CD14-positive monocyte (primary cell): ENCODE measurements at places on chromosomes 16 and 17. TPM values are rescaled to one million over a fixed set of nuclear protein-coding genes. Genes with fewer than 3 reads are reported as not detected.
A peak's percentile ranks its signal among the peaks of the same experiment; 100 is the strongest.

The SPATA22 gene
- polyA plus RNA-seq = not detected

The GAS7 gene
- polyA plus RNA-seq = 66.6 TPM

The RAD51C gene
- polyA plus RNA-seq = 14.5 TPM

The KRT16 gene
- polyA plus RNA-seq = not detected

The CA7 gene
- polyA plus RNA-seq = not detected

The KCNJ2 gene
- 2.0 TPM for polyA plus RNA-seq

- DNase-seq = no peak
These were observed 23.2 kb downstream of the ZNF652 start for GRCh38 chr17:49338883-49339282.

GRCh38 chr16:47732523-47733111 lies 271.5 kb downstream of the PHKB start:
- DNase-seq = peak; percentile 13

DNA sequence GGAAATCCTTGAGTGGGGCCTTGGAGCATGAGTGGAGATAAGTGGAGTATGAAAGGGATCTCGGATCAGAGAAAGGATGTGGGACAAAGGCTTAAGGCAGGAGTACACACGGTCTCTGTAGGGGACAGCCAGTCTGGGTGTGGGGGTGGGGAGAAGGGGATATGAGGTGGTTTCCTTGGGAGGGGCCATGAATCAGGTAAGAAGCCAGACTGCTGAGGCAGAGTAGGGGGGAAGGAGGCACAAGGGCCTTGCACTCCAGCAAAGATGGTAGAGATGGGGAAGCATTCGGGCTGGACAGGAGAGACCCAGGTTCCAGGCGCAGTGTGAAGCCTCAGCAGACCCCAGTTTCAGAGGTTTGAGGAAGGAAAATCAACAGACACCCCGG lies 1.6 kb downstream of the HSD11B2 start:
- no peak for DNase-seq

DNA sequence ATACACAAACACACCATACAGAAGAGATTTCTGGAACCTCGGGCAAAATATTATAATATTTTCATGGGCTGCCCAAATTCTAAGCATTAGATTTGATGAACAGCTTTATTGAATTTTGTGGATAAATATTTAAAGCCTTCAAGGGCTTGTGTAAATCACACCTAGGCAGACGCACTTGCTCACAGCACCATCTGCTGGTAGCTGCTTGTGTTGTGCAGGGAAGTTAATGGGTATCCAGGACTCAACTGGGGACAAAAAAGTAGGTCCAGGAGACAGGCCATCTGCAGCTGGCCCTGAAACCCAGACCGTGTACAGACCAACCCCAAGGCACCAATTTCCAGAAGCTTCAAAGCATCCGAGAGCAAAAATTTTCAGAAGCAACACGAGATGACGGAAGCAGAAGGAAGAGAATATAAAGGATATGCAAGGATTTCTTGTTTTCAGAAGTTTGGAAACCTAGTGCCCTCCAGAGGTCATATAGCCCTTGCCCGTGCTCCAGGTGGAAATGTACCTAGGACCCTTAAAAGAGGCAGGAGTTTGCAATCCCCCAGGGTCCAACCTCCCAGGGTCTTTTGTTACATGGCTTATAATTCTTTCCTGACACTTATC lies 140.0 kb downstream of the CHD9NB start:
- DNase-seq = peak; percentile 24

- DNase-seq = no peak
These were observed 9.1 kb downstream of the NAGPA start for GRCh38 chr16:5024632-5025031.

DNA sequence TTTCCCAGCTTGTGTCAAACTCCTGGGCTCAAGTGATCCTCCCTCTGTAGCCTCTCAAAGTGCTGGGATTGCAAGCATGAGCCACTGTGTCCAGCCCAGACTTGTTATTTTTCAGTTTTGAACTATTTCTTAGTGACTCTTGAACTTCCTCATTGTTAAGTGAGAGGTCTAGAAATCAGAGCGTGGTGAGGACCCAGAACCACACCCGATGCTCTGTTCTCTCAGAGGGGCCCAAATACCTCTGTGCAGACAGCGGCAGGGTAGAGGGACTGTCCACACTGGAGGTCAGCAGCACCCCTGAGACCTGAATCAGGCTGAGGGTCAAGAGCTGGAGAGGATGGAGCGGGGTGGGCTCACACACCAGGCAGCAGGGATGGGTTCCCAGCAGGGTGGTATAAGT lies 47.7 kb upstream of the MEAK7 start:
- DNase-seq = no peak

GRCh38 chr16:78639775-78640174 lies 540.3 kb downstream of the WWOX start:
- DNase-seq = no peak

- DNase-seq = no peak
These were observed 19.7 kb downstream of the ARHGAP17 start for GRCh38 chr16:24995469-24995868.

GRCh38 chr17:69539781-69540319 lies 125.4 kb downstream of the MAP2K6 start:
- no peak for DNase-seq

- no peak for DNase-seq
These were observed 139.7 kb downstream of the SLC39A11 start for GRCh38 chr17:72952641-72953315.

DNA sequence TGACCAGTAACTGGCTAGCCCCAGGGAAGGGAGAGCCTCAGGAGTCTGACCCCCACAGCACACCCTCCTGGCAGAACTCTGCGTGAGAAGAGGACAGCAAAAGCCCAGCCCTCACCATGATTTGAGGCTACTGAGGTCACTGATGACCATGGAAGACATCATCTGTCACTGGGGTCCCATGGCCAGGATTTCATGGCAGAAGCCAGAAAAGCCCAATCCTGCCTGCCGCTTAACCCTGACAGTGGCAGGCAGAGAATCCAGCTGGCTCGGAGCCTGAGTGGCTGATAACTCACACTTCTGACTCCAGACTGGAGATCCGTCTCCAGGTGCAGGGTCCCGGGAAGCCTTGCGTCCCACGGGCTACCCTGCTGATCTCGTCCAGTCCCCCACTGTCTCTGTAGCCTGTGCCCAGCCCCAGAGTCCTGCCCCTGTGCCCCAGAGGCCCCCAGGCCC lies 17.5 kb downstream of the GRIN2C start:
- DNase-seq = no peak

GRCh38 chr16:7644176-7644575 lies 311.5 kb downstream of the RBFOX1 start:
- no peak for DNase-seq

DNA sequence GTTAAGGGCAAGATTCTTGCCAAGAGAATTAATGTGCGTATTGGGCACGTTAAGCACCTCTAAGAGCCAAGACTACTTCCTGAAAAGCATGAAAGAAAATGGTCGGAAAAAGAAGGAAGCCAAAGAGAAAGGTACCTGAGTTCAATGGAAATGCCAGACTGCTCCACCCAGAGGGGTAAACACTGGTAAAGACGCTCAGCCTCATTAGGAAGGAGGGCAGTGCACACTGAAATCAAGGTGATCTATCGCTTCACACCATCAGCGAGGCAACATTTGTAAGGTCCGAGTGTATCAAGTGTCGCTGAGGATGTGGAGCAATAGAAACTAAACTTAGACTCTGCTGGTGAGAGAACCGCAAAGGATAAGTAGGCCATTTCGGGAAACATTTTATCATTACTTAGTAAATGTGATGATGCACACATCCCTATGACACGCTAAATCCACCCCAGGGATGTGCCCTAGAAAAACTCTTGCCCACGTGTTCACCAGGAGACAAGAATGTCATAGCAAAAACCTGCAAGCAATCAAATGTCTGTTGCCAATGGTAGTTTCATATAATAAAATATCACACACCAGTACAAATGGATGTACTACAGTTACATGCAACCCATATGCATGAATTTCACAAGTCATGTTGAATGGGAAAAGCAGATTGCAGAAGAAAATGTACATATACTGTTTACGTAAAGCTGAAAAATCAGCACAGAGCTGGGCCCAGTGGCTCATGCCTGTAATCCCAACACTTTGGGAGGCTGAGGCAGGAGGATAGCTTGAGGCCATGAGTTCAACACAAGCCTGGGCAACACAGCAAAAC lies 23.6 kb downstream of the CNTROB start:
- no peak for DNase-seq

DNA sequence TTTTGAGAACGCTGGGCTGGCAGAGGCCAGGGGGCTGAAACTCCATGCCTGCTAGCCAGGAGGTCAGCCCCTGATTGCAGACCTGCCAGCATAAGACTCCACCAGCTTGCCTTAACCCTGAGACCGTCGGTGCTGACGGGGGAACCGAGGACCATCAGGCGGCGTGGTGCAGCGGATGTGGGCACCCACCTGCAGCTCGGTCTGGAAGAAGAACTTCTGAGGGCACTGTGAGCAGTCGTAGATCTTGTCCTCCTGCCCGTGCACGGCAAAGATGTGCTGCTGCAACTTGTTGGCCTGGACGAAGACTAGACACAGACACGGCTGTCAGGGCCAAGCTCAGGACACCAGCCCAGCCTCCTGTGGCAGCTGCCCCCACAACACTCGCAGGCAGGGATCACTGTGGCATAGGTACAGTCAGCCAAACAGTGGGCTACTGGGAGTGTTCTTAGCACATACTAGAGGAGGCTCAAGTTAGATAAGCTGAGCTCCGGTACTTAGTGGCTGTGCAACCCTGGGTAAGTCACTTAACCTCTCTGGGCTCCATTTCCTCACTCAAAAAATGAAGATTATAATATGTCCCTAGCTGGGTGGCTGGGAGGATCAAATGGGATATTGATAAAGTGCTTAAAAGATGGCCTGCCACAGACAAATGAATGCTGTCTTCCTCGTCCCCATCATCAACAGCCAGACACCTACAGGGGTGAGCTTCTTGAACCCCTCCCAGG lies 150.0 kb downstream of the C16orf78 start:
- DNase-seq = no peak

- DNase-seq = no peak
These were observed at the start of gene ARHGAP23 for GRCh38 chr17:38428112-38428642. TSS of gene ARHGAP23 (plus strand) at chr17:38428464. CDS start at chr17:38428486, 22 bp downstream.

DNA sequence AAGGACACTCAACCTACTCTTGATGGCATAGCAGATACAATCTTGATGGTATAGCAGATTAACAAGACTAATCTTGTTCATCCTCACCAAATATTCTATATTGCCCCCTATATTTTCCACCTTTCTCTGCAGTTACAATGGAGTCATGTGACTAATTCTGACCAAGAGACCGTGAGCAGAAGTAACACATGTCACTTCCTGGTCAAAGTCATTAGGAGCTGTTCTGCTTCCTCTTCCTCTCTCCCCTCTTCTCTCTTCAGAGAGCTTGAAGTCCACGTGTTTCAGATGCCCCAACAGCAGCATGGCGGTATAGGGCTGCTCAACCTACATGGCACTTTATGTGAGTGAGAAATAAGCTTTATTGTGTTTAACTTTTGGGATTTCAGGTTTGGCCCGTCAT lies 55.3 kb upstream of the ERCC4 start:
- DNase-seq = no peak

DNA sequence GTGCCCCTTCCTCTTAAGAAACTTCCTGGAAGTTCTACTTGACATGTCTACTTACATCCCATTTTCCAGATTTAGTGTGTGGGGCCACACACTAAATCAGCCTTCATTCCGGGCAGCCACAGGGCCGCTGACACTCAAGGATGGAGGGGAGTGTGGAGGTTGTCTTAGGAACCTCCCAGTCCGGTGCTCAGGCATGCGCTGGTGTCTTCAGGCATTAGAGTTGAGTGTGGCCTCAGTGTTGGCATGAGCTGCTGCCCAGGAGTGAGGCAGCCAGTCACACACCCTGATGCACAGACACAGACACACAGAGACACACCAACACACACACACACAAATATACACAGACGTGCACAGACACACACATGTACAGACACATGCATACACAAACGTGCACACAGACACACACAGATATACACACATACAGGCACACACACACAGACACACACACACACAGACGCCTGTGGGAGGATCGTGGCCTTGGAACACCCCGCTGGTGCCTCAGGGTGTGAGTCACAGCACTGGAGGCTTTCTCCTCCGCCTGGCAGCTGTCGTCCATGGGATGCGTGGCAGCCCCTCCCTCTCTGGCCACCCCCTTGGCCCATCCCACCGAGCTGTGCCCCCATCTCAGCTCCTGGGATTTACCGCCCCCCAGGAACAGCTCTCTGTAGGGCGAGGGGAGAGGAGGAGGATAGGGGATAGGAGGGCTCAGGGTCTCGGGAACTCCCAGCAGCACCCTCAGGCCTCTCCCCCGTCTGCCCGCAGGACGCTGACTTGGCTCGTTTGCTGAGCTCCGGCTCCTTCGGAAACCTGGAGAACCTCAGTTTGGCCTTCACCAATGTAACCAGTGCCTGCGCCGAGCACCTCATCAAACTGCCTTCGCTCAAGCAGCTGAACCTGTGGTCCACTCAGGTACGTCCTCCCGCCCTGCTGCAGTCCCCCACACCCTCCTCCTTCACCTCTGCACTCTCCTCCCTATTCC lies 75.6 kb upstream of the PLCG2 start:
- DNase-seq = no peak

DNA sequence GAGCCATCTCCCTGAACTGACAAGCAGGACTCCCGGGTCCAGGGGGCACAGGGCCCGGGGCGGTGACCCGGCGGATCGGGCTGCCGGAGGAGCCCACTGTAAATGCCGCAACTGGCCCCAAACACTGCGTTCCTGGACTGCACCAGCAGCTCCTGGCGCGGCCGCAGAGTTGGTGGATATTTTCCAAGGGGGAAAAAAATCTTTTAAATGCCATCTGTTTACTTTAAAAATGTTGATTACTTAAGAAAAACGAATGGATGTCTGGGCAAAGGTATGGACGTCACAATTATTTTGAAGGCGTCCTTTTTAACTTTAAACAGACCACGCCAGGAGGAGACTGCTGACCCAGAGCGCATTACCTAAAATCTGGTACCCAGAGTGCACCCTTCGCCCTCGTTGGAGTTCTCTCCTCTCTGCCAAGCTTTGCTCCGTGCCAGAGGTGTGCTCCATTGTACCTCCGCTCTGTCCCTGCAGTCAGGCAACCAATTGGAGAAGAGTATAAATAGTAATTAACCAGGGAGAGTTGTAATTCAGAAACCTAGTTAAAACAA lies 3.4 kb downstream of the HS3ST3B1 start:
- DNase-seq = no peak

- DNase-seq = no peak
These were observed 23.5 kb downstream of the TANC2 start for GRCh38 chr17:62989501-62989900.

DNA sequence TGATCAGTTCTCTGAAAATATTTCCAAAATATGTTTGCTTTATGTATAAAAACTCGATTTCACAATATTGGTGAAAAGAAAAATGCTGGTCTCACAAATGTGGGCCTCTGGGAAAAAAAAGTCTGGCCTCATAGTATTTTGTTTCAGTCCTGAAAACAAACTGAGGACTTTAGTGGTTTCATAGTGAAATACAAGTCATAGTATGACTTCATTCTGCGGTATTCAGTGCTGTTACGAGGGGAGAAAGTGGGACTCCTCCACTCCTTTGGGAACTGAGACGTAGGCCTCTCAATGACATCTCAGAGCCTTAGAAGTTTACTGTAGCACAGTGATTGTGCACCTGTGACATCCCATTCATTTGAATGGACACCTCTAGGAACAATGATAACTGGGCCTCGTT lies 56.0 kb downstream of the CYB561 start:
- no peak for DNase-seq

- no peak for DNase-seq
These were observed 96.5 kb upstream of the TBX2 start for GRCh38 chr17:61302953-61303816.

- DNase-seq = no peak
These were observed 17.4 kb downstream of the RNF43 start for GRCh38 chr17:58399974-58400373.

- DNase-seq = no peak
These were observed 59.4 kb downstream of the TMEM114 start for GRCh38 chr16:8530752-8531384.
